ENCODE measurements at places on chromosomes 6 and 20.

DNA sequence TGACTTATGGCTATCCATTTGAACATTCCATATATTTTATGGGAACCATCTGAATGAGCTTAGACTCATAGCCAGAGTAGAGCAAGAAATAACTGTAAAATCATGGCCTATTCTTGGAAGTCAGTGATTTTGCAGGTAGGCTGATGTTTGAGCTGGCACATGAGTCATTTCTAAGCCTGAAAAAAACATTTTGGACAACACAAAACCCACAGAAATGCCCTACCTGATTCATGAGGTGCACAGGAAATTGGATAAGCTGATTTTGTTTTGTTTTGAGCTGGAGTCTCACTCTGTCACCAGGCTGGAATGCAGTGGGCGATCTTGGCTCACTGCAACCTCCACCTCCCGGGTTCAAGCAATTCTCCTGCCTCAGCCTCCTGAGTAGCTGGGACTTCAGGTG is 443.0 kb downstream of the PKHD1 start:
- DNase-seq, result no peak

DNA sequence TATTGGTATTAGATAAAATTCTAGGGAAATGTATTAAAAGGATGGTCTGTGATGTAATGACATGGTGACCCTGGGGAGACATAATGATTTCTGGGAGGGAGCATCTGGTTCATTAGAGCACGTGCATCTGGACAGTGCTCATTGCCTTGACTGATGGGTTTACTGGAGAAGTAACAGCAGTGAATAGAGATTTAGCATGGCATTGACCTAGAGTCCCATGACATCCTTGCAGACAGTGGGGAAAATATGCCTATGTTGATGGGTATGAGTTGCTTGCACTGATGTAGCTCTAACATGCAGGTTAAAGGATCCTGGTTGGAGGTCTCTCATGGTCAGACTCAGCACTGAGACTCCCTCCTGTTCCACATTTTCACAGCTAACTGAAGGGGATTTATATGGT is 164.1 kb upstream of the OLIG3 start:
- no peak for DNase-seq

- DNase-seq, result no peak
These were observed 11.1 kb downstream of the SIGLEC1 start for GRCh38 chr20:3701061-3701998.

- no peak for DNase-seq
These were observed 14.3 kb upstream of the SIRT5 start for GRCh38 chr6:13559968-13560650.

DNA sequence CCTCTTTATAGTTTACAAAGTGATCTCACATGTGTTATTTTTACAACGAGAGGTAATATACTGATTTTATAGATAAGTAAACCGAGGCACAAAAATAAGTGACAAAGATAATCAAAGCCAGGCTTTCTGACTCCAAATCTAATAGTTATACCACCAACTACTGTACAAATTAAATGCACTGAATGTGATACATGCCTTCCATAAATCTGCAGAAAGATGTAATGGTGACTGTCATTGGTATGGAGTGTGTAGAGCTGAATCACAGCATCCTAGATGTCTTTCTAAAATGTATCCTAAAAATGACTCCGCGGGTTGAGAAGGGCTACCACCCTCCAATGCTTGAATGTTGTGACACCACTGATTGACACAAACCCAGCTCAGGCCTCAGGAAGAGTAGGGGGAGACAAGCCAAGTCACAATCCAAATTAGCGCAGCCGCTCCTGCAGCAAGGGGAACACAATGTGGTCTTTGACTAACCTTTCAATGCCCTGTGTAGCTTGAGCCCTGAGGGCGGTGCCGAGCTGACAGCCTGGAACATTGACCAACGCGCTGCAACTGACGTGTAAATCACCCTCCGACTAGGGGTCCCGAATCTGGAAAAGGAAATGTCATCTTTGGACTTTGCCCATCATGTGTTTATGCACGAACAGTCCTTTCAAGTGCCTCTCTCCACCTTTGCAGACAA is 136.8 kb downstream of the OLIG3 start:
- DNase-seq, result no peak

DNA sequence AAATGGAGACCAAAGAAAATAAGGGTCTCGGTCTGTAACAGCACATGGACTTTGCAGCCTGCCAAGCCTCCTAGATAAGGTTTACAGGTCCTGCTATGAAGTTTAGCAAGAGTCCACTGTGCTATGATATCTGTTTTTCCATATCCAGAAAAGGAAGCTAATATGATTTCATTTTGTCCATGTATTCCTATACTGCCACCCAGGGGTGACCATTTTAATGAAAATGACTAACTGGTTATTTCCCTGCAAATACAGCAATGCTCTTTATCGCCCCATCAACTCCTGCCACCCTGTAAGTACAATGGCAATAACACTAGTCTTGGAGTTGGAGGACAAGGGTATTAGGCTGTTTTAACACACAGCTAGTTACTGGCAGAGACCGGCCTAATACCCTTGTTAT is 115.2 kb upstream of the GLP1R start:
- DNase-seq, result no peak

DNA sequence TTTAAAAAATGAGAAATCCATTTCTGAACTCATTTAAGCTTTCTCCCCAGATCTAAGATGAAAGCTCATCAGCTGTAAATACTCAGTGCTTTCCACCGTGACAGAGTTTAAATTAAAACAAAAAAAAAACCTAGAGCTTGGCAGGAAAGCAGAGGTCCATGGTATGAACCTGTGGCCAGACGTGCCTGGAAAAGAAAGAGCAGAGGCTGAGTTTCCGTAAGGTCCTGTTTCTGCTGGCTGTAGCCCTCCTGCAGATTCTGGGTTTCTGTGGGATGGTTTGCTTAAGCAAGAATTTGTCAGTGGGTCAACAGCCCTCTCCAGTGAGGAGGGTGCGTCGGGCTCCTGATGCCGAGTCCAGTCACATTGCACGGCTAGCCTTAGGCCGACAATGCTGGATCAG is 383.2 kb downstream of the SAMD5 start:
- DNase-seq, result no peak

DNA sequence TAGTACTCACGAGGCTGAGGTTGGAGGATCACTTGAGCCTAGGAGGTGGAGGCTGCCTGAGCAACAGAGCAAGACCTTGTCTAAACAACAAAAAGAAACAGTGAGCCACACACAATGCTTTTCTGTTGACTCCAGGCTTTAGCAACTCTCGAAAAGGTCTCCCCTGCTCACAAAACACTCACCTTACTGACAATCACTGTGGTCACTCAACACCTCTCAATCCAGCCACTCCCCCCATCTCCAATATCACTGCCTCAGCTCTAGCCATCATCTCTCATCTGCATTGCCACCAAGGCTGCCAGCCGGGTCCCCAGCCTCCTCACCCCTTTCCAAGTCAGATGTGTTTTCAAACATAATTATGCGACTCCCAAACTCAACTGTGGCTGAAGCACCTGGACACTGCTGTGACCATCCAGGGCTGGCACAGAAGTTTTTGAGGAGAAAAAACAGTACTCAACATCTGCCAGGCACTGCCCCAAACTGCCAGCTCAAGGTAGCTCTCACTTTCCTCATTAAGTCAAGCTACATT is 218.0 kb upstream of the ARID1B start:
- DNase-seq, result no peak

DNA sequence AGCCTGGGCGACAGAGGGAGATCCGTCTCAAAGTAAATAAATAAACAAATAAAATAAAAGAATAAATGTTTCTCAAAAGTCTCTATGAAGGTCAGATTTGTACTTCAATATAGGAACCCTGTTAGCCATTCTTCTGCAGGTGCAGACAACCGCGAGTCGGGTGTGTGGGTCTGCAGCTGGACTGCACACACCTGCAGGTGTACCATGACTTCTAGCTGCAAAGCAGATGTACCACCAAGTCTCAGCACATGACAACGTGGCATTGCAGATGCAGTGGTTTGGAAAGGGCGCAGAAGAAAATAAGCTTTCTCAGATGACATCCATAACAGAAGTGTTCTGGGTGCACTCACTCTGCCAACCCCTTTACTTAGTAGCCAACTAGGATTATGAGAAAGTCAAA is 239.7 kb downstream of the ATXN1 start:
- DNase-seq, result no peak

DNA sequence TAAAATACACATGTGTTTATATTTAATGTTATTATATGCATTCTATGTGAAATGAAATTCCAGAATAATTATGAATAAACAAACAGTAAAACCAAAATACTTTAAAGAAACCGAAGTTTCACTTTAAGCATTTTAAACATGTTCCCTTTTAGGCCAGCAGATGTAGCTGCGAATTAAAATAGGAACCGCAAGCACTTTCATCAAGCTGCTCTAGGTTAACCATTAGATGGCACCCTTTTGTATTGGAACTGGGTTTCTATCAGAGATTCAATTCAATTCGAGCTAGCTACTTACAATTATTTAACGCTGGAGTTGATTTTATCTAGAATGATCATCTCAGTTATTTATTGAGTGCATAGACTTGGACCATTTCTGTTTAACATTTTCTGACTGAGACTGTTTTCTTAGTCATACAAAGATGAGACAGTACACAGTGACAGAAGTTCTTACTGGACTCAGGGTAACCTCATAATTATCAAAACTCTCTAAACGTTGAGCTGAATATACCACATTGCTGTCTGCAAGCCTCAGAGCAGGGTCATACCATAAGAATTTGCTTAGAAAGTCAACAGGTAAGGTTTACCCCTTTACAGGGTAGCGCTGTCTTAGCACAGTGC is 8.5 kb downstream of the TMEM242 start:
- no peak for DNase-seq

- no peak for DNase-seq
These were observed 41.3 kb downstream of the PANK2 start for GRCh38 chr20:3930265-3931206.

DNA sequence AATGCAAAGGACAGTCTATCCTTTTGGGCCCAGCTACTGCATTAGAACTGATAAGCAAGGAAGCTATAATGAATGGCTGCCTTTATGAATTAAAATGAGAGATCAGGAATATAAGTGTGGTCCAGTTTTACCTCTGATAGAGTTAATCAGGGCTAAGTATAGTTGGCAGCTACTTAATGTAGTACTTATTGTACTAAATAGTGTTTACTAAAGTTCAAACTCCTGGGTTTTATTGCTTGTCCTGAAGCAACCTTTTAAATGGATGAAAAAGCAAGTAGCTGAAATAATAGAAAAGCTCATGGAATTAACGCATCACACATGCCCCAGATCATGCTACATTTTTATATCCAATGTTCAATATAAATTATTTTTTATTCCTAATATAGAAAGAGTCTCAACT is 5.3 kb downstream of the TRMT11 start:
- no peak for DNase-seq
